NCI-H748 treated with DMSO at 0.1 percent for 48 hours (cell line): ENCODE measurements at places on chromosomes 5 and 9.

DNA sequence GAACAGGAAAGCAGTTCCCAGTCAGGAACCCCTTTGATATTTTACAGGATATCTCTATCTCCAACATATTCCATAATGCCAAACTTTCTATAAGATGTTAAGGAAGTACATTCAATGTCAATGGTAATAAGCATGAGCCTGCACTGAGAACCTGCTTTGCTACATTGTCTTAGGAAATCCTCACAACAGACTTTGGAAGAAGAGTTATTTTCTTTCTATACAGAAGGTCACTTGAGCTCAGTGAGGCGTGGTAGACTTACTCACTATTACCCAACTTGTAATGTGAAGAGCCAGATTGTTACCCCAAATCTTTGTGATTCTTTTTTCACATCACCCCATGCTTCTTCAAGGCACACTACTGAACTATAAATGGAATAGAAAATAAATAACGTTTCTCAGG, 435.9 kb downstream of the DNAH5 start:
- DNase-seq = no peak

- DNase-seq = no peak
Observed at GRCh38 chr9:95086564-95086955, 230.9 kb downstream of the FANCC start.

GRCh38 chr5:157828944-157829639, 29.9 kb downstream of the CLINT1 start:
- no peak for DNase-seq

- no peak for DNase-seq
Observed at GRCh38 chr5:109786206-109786855, 96.6 kb downstream of the MAN2A1 start.

DNA sequence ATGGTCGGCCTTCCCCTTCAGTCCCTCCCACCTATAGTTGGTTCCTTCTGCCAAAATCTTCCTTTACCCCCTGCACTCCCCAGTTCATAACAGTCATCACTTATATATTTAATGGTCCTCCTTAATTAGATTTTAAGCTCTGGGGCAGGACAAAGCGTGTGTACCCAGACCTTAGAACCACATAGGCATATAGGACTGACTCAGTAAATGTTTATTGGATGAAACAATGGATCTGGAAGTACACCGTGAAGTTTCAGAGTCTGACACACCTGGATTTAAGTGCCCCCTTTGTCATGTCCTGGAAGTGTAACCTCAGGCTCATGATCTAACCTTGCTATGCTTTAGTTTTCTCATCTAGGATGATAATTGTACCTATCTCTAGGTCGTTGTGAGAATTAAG, 32.0 kb downstream of the STARD4 start:
- no peak for DNase-seq

DNA sequence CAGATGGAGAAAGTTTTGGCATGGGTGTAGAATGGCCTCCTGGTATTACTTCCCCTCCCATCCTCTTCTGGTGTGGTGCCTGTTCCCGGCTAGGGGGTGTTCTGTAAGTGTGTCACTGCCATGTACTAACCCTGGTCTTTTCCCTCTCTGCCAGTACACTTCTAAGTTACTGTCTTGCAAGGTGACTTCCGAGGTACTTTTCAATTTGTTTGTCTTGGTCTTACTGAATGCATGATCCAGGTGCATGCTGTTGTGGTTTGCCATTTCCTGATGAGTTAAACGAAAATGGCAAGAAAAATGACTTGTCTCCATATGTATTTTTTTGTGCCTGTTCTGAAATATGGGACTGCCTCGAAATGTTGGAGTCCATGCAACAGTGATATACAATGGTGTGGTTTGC, 46.0 kb downstream of the C9orf152 start:
- no peak for DNase-seq

DNA sequence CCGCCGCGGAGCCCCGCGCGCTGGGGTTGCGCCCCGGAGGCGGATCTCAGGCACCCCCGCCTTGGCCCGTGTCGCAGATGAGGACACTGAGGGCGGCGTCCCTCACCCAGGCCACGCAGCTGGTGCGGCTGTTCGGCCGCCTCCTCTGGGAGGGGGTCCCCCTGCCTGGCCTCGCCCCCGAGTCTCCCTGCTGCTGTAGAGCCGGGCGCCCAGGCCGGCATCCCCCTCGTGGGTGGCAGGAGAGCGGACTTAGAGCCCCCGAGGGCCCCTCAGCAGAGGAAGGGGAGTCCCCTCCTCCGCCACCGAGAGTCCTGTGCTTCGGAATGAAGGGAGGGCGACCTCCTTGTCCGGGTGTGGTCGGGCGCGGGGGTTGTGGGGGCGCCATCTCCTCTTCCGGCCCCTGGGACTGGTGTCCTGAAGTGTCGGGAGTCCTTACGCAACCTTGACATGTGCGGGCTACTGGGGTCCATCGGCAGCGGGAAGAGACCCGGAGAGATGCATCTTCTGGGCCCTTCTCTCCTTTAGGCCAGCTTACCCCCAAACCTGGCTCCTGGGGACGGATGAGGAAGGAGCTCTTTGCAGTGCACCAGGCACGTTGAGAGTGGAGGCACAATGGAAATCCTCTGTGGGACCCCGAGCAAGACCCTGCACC, 11.7 kb upstream of the EXOSC2 start:
- peak; percentile 34 for DNase-seq

GRCh38 chr5:36168737-36169136, 16.8 kb downstream of the SKP2 start:
- DNase-seq = no peak

DNA sequence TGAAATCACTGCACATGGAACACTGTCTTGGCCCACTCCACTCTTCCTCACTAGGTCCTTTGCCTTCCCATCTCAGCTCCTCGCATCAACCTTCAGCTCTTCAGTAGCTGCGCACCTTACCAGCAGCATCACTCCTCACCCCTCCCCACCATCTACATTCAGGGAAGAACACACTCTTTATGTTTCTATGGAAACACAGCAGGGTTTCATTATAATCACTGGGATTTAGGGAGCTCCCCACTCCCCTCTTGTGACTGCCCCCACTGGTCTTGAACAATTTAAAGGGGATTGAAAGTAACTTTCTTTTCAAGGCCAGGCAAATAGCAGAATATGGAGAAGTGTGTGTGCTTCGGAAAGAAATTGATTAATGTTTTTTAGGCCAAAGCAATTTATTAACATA, 111.2 kb downstream of the INSYN2B start:
- no peak for DNase-seq

DNA sequence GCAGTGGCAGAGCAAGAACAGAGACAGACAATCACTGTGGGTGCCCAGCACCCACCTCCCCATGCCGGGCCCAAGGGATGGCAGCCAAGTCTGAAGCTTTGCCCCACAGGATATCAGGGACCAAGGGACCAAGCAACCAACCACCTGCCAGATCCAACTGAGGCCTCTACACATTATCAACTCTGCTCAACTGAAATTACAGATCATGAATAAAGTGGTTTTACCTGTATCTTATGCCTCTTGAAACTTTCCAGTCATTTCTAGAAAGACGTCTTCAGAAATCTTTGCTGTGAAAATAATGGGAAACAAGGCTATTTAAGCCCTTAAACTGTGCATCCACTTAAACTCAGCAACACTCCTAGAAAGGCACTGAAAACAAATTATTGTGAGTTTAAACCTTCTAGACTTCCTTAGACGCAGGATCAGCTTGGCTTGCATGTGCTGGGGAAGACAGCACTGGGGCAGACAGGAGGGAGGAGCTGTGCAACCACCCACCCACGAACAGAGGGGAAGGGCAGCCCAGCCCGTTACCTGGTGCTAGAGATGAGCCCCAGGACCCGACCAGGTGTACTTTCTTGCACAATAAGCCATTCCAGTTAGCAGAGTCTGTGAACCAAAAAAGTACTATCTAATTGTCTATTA, 80.0 kb downstream of the SEMA4D start:
- DNase-seq = no peak

- DNase-seq = no peak
Observed at GRCh38 chr5:38341056-38341455, 82.7 kb downstream of the EGFLAM start.

- DNase-seq = no peak
Observed at GRCh38 chr5:169426784-169427183, 125.8 kb upstream of the SLIT3 start.

DNA sequence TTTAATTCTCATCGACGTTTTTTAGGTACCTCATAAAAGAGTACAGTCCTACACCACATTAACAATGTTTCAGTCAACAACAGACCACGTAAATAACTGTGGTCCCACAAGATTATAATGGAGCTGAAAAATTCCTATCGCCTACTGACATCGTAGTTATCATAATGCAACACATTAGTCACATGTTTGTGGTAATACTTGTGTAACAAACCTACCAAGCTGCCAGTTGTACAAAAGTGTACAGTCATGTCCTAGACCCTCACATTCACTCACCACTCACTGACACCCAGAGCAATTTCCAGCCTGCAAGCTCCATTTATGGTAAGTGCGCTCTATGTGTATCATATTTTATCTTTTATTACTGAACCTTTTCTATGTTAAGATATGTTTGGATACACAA, 16.8 kb downstream of the GNAQ start:
- no peak for DNase-seq

DNA sequence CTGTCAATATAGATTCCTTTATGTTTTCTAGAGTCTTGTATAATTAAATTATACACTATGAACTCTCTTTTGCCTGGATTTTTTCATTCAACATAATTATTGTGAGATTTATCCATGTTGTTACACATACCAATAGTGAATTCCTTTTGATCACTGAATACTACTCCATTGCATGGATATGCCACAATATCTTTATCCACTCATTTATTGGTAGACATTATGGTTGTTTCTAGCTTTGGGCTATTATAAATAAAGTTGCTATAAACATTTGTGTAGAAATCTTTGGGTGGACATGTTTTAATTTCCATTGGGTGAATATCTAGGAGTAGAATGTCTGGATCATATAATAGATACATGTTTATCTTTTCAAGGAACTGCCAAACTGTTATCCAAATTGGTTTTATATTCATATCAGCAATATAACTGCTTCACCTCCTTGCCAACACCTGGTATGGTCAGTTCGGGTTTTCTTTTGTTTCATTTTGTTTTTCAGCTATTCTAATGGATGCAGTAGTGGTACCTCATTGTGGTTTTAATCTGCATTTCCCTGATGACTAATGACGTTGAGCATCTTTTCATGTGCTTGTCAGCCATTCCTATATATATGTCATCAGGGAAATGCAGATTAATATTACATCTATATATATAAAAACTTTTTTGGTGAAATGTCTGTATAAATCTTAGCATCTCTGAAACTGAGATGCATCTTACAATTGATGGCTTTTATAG, 32.1 kb upstream of the TCF7 start:
- no peak for DNase-seq

DNA sequence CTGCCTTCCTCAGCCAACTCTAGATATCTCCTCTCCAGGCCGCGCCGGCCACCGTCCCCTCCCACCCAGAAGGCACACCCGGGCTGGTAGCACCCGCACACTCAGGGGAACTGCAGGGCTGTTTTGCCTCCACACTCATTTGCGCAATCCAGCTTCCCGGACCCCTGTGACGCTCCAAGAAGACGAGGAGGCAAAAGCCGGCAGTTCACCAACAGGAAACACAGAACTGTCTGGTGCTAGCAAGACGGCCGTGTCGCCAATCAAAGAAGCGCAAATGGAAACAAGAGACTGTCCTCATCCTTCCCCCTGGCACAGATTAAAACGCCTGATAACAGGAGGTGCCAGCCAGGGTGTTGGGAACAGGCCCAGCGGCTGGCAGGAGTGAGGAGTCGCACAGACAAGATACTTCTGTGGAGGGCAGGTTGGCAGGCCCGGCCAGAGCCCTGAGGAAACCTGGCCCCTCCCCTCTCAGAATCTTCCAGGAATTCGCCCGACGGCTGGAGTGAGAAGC, 7.8 kb downstream of the AGPAT2 start:
- no peak for DNase-seq

DNA sequence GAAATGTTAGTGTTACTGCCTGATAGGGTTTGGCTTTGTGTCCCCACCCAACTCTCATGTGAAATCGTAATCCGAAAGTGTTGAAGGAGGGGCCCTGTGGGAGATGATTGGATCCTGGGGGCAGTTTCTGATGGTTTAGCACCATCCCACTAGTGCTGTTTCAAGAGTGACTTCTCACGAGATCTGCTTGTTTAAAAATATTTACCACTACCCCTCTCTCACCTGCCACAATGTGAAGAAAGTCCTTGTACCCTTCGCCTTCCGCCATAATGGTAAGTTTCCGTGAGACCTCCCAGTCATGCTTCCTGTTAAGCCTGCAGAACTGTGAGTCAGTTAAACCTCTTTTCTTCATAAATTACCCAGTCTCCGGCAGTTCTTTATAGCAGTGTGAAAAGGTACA, 2.6 kb upstream of the RFX3 start:
- DNase-seq = peak; percentile 79

DNA sequence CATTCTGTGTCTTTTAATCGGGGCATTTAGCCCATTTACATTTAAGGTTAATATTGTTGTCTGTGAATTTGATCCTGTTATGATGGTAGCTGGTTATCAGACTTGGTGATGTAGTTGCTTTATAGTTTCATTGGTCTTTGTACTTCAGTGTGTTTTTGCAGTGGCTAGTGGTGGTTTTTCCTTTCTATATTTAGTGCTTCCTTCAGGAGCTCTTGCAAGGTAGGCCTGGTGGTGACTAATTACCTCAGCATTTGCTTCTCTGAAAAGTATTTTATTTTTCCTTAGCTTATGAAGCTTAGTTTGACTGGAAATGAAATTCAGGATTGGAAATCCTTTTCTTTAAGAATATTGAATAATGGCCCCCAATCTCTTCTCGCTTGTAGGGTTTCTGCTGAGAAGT, 156.9 kb downstream of the CNTLN start:
- no peak for DNase-seq

DNA sequence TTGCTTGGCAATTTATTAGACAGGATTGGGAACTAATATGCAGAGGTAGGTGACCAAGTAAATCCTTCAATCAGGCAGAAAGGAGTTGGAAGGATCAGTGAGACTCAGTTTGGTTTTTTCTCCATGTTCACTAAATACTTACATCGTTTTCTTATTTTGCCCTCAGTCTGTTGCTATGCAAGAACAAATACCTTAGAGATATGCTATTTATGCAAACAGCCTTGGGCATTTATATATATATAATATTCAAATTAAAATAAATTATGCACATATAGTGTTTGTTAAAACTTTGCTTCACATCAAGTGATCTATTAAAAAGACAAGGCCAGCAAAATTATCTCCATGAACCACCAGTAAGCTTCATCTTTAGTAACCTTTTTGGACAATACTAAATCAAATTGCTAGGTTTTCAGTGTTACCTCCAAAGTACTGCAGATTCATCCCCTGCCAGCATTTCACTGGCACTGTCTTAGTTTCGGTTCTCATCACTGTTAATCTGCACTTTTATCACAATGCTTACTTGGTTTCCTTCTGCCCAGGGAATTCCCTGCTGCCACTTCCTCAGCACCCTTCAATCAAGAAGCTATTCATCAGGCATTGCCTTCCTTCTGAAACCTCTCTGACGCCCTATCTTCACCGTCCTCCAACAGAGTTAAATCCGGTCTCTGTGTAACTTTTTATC, 26.0 kb upstream of the LIFR start:
- DNase-seq = no peak

DNA sequence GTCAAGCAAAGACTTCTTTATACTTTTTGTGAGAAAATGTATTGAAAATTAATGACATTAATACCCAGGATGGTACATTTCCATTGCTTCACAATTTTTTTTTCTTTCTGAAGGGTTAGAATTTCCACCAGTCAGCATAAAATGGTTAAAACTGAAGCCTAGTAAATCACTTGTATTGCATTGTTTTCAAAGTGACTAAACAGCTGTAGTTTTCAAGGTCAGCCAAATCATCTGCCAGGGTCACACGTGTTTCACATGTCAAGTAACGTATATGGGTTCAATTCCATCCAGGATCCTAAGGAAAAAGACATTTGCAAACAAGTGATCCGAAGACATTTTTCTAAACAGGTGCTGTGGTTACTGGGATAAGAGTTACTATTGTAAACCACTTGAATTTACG, 574.2 kb downstream of the RAB3C start:
- DNase-seq = no peak
